Right ventricle myocardium superior (tissue), 1 donor: ENCODE measurements at places on chromosomes 12 and 14. TPM values are rescaled to one million over a fixed set of nuclear protein-coding genes. Genes with fewer than 3 reads are reported as not detected.

PRPH gene
- total RNA-seq: not detected

RHOJ gene
- total RNA-seq: 13.5 TPM

EEA1 gene
- 22.1 TPM for total RNA-seq

STXBP6 gene
- total RNA-seq: 39.8 TPM

CLEC1B gene
- not detected for total RNA-seq
